ENCODE measurements at places on chromosomes 5 and 9.

- DNase-seq = no peak
These were observed 38.1 kb downstream of the MAP1B start for GRCh38 chr5:72145348-72145747.

- no peak for DNase-seq
These were observed 81.2 kb downstream of the RAB24 start for GRCh38 chr5:177222269-177222668.

- DNase-seq = no peak
These were observed 142.3 kb downstream of the GRIA1 start for GRCh38 chr5:153632748-153633290.

DNA sequence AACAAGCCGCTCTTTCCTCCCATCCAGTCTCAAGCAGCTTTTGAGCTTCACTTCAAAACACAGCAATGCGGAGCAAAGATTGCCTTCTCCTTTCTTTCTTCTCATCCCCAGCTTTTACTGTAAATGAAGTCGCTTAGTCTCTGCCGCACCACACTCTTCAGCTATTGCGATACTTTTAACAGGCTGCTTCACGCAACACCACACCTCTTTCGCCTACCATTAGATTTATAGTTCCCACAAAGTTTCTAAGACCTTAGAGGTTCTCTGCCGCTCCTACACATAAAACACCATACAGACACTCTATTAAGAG is 711 bp downstream of the PGGT1B start:
- no peak for DNase-seq

DNA sequence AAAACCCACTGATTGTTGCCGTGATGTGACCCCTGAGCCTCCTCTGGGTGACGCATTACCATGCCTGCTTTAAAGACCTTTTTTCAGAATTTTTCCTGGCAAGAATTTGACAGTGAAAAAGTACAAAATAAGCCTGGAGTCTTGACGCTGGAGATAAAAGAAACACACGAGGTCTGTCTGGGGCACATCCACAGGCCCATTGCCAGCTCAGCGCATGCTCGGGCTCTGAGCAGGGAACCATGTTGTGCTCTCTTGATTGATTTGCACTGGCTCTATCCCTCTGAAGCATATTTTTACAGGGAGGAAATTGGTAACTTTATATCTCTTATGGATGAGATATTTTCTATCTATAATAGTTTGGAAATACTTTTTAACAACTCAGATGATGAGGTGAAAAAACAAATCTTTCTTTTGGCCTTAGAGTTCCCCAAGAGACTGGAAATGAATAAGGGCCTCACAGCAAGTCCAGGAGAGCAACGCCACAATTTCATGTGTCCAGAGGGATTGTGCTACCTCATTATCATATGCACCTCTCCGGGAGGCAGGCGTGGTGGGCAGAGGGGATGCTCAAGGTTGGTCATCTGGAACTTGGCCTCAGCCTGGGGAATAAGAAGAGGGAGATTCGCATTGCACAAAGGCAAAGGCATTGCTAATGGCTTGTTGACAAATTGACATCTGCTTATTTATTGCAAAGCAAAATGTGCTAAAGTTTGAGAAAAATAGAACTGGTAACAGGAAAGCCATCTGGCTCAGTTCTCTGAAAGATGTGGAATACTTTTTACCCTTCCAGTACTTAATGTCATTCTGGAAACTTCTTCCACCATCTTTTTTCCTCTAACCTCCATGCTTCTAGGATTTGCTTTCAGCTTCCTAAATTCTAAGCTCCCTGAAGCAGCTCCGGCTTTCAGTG is 183.8 kb downstream of the PJA2 start:
- no peak for DNase-seq

DNA sequence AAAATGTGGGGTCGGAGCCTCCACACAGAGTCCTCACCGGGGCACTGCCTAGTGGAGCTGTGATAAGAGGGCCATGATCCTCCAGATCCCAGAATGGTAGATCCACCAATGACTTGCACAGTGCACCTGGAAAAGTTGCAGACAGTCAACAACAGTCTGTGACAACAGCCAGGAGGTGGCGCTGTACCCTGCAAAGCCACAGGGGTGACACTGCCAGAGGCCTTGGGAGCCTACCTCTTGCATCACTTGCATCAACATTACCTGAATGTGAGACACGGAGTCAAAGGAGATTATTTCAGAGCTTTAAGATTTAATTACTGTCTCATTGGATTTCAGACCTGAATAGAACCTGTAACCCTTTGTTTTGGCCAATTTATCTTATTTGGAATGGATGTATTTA is 614.1 kb upstream of the CDH9 start:
- DNase-seq = no peak

Data from effector memory CD4-positive, alpha-beta T cell (primary cell).